ENCODE measurements at places on chromosomes 6 and 20. TPM values are rescaled to one million over a fixed set of nuclear protein-coding genes. Genes with fewer than 3 reads are reported as not detected.
A peak's percentile ranks its signal among the peaks of the same experiment; 100 is the strongest.

GRCh38 chr6:76814496-76815458, 648.5 kb downstream of the HTR1B start:
- DNase-seq: no peak

DNA sequence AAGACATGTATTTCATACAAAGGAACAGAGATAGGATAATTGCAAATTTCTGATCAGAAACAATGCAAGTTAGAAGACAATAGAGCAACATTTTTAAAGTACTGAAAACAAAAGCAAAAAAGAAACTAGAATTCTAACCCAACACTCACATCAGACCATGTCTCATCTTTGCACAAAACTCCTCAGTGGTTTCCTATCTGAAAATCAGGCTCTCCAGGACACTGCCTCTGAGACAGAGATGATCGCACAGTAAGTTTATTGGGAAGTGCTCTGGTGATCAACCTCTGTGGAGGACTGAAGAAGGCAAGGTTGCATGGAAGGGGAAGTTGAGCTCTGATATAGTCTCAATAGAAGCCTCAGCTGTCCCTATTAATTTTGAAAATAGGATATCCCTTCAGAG, 2.3 kb upstream of the TTBK1 start:
- no peak for DNase-seq

- DNase-seq: no peak
Measured at GRCh38 chr6:112620812-112621569, 273.9 kb downstream of the RFPL4B start.

DNA sequence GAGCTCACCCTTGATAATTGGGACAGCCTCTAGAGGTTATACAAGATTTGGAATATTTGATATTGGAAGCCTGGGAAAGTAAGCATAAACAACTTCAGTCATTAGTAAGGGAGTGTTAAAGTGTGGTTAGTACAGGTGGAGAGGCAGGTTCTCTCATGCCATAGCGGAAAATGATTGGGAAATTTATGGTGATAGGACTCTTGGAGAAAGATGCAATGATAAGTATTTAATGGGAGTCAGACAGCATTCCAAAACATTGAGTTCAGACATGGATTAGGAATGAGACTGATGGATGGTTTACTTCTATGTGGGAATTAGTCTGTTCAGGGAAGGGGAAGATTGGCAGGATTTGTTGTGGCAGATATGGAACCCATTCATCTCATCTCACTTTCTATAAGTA, 152.7 kb downstream of the MCHR2 start:
- DNase-seq: no peak

GRCh38 chr20:16922834-16923233, 174.7 kb downstream of the OTOR start:
- no peak for DNase-seq

- DNase-seq: no peak
Measured at GRCh38 chr6:152170313-152170701, 362.8 kb downstream of the ESR1 start.

GRCh38 chr6:24949020-24949569, 13.3 kb upstream of the RIPOR2 start:
- DNase-seq: no peak

- DNase-seq: no peak
Measured at GRCh38 chr6:148828047-148828446, 81.2 kb downstream of the UST start.

DNA sequence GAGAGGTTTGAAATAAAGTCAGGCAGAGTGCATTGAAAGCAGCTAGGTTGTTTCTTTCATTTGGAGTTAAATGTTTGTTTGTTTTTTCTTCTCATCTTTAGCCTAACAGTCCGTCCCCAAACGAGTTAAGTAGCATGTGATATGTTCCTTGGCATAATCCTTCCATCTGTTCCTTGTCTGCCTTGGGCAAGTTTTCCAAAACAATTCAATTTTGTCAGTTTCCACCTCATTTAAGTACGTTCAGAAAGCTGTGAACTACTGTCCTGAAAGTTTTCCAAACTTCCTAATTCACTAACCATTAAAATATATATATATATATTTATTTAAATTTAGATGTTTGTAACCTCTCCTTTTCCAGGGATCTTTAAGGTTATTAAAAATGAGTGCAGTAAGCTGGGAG, 61.8 kb upstream of the HDAC2 start:
- DNase-seq: no peak

GRCh38 chr6:164286011-164286410, 871.5 kb downstream of the QKI start:
- DNase-seq: no peak

DNA sequence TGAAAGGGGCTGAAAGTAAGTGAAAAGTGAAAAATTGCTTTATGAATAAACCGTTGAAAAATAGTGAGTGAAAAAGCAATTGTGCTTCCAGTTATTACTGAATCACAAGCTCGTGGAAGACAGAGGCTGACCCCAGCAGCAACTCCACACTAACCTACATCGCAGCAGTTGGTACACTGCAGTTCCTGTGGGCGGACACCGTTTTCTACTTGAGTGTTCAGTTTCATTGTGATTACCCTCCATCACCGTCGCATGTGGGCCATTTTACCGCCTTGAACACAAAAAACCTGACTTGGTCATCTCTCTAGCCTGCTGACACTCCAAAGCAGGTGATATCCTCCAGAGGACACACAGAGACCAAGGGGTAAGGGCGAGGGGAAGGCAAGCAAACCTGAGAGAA, 28.4 kb downstream of the PRDM1 start:
- DNase-seq: no peak

GRCh38 chr6:2448826-2449571, 203.6 kb upstream of the GMDS start:
- peak; percentile 29 for DNase-seq

GRCh38 chr20:47198996-47199552, 157.4 kb downstream of the ZMYND8 start:
- DNase-seq: no peak

DNA sequence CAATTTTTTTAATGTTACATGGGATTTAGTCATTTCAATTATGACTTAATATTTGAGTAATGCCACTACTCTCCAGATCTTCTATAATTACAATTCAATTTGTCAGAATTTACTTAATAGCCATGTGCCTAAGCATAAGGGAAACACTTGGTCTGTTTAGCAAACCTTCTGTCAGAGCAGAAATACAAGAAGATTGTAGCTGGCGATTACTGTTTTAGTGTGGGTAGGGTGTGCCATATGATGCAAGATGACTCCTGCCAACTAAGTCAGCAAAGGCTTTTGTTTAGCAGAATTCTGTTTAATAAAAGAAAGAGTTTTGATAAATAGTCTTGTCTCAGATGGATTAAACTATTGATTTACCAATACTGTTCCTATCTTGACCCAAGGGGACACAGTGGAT, 455.4 kb downstream of the RNF144B start:
- no peak for DNase-seq

DNA sequence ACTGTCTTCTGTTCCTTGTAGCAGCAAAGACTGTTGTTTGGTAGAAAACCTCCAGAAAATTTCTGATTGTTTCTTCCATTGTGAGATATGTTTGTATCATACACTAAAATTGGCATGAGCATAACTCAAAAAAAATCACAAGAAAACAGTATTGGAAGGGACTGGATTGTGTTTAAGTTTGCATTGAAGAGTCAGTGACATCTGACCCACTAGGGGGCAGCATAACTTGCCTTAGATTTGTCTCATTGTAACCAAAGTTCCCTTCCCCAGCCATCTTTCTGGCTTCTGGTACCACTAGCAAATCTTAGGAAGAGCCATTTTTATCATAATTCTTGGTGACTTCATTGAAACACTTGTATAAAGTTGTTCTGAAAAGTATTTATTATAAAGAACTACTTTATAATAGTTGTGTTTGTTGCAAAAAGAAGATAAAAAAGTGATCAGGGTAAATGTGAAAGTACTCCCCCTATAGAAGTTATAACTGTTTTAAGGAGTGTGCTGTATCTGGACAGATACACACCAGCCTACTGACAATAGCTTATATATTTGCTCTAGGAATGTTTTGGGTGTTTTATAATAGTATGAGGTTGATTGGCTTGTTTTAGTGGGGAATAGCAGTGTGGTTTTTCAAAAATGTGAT, 7.7 kb downstream of the CSTF1 start:
- DNase-seq: no peak

DNA sequence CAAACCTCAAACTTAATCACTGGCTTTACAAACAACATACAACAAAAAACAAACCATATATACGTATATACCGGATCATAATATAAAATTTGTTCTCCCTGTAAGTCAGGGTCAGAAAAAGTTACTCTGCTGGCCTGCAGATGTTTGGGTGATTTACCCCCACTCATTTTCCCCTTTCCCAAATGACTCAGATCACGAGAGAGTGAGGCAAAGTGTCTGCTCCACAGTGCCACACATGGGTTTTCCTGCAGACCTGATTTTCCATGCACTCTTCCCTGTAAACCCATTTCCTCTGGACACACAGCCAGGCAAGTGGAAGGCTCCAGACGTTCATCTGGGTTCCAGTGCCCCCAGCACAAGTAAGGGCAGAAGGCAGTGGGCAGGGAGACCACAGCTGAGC, 23.5 kb downstream of the GFOD1 start:
- DNase-seq: no peak

DNA sequence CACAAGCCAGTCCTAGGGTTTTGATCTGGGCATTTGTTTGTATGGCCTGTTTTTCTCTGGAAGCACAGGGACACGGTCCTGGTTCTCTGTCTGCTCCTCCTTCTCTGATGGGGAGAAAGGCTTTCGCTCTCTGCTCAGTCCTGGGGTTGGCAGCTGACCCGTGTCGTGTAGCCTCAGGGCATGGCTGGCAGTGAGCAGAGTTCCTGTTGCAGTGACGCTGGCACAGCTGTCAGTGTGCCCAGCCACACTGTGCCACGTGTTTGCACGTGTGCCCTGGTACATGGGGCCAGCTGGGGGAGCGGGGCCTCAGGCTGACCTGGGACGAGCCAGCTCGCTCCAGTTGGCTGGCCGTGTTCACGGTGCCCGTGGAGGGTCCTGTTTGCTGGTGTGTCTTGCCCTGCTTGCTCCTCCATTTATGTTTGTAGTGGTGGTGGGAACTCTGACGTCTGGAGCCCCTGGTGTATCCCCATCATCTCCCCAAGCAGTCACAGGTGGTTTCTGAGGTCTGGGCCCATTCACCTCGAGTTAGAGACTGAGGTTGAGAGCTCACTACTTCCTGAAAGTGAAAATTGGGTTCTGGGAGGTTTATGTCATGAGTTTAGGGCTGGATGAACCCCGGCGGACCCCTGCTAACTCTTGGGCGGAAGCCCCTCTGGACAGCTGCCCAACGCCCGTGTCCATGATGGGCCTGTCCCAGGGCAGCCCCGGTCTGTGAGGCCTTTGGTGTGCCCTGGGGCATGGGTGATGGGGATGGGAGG, 10.2 kb upstream of the DNAJC5 start:
- DNase-seq: no peak

- DNase-seq: peak; percentile 83
Measured at GRCh38 chr6:82247505-82248272, at the start of gene IBTK. Gene IBTK, minus strand, starts transcription at chr6:82247744. Its CDS starts 7,258 bp downstream, at chr6:82240486.

DNA sequence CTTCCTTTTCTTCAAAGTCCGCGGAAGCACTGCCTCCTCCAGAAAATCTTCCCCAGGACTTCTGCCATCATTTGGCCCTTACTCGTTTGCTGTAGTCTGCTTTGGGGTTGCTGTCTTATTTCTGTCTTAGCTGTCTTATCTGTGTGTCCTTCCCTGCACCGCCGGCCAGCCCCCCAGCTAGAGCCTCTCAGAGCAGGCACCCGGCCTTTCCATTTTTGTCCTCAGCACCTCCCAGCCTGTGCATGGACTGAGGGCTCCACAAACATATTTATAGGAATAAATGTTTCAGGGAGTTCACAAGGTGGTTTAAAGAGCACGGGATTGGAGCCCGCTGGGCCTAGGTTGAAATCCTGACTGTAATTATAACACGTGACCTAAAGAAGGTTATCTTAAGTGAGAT, 8.1 kb downstream of the GLP1R start:
- no peak for DNase-seq

DNA sequence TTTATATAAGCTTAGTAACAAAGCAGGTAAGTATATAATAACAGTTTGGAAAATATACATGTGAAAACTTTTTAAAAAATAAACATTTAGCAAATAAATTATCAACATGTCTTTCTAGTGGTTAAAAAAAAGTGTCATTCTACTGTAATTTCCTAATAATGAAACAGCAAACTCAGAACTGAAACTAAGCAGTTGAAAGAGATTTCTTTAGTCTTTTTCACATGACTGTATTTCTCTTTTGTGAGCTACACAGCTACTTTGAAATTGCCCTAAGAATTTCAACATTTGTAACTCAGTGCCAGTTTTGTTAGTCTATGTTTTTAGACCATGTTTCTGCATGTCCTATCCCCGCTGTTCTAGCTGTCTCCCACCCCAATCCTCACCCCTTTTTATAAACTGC, 28.4 kb upstream of the SDHAF4 start:
- no peak for DNase-seq

DNA sequence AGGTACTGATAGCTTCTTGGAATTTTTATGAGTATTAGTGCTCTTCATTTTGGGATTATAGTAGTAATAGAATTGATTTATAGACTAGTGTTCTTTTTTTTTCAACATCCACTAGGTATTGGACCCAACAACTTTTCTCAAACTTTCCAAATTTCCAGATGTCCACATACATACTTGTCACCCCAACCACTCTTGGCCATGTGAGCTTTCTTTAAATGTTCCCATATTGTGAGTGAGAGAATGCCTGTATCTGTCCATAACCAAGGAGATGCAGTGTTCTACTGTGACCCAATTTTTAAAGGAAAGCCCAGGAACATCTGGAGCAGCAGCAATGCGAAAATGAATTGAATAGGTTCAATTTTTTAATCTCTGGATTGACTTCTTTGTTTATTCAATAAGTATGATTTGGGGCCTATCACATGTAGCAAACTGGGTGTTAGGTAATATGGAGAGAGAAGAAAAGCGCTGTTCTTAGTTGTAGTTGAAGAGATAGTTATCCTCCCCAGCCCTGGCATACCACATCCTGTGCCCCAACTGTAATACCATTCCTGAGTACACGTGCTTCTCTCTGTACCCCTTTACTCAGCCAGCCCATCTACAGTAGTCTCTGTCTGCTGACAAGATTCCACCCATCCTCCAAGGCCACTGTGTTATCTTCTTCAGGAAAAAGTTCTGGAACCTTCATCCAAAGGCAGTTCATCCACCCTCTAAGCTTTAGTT, 116.8 kb upstream of the SUPT3H start:
- DNase-seq: no peak

DNA sequence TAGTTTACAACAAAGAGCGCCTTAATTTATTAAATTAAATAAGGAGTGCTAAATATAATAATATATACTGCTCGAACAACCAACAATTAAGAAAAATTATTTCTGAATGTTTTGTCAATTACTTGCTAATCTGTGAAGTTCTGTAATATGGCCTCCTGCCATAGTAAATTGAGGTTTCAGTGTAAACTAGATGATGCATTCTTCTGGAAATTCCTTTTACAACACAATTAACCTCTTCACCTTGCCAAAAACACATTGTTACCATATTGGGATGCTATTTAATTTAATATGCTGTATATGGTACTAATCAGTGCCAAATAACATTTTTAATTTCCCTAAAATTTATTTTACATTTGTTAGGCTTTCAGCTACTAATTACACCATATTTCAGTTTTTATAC, 808.4 kb upstream of the CITED2 start:
- DNase-seq: no peak

The NOTCH4 gene
- 11.2 TPM for total RNA-seq

The LPA gene
- 4.0 TPM for total RNA-seq

The TAF4 gene
- total RNA-seq: 8.9 TPM

The DCDC2 gene
- 4.3 TPM for total RNA-seq

The CALHM5 gene
- total RNA-seq: 8.6 TPM

The CEP250 gene
- total RNA-seq: 18.3 TPM

The NKAIN4 gene
- total RNA-seq: 4.0 TPM

The SLC17A3 gene
- not detected for total RNA-seq

The CASS4 gene
- total RNA-seq: 1.9 TPM

The TP53TG5 gene
- total RNA-seq: 0.69 TPM

The TRIM10 gene
- total RNA-seq: 0.42 TPM

The TRPC4AP gene
- 52.3 TPM for total RNA-seq

The CRISP3 gene
- 31.8 TPM for total RNA-seq

All from urinary bladder (tissue), 4 donors.